ENCODE measurements at places on chromosomes 1 and 21.

DNA sequence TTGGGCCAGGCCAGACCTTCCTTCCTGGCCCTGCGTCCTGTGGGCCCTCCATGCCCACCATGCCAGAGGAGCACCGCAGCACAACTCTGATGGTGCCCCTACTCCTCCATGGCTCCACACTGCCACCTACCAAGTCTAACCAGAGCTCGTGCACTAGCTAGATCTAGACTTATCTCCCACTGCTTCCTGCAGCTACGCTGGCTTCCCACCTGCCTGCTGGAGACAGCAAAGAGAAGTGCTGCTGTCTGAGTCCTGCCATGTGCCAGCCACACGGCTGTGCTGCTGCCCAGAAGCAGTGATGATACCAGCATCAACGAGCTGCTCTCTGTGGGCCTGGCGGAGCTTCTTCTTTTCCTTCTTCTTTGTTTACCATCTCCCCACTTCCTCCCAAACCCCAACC is 4.5 kb downstream of the GUCA2B start:
- DNase-seq: no peak

- DNase-seq: no peak
Measured at GRCh38 chr1:78408810-78409209, 82.0 kb upstream of the PTGFR start.

DNA sequence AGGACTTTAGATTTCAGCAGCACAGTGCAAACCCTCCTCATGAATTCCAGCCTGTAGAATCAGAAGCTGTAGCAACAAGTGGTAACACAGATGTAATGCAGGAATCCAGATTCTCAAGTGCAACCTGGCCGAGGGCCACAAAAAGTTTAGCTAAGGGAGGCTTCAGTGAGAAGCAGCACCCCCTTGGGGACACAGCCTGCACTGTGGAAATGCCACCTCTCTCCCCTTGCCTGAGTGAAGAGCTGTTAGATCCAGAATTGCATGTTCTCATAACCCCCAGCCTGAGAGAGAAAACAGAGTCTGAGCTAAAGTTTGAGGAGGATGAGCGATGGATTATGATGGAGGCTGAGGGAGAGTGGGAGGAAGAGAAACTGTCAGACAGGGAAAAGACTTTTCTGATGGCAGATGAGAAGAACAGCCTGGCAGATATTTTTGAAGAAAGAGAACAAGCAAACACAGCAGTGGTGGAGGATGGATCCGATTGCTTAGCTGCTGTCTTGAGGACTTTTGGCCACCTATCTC is 80.5 kb upstream of the BMP8A start:
- peak; percentile 77 for DNase-seq

DNA sequence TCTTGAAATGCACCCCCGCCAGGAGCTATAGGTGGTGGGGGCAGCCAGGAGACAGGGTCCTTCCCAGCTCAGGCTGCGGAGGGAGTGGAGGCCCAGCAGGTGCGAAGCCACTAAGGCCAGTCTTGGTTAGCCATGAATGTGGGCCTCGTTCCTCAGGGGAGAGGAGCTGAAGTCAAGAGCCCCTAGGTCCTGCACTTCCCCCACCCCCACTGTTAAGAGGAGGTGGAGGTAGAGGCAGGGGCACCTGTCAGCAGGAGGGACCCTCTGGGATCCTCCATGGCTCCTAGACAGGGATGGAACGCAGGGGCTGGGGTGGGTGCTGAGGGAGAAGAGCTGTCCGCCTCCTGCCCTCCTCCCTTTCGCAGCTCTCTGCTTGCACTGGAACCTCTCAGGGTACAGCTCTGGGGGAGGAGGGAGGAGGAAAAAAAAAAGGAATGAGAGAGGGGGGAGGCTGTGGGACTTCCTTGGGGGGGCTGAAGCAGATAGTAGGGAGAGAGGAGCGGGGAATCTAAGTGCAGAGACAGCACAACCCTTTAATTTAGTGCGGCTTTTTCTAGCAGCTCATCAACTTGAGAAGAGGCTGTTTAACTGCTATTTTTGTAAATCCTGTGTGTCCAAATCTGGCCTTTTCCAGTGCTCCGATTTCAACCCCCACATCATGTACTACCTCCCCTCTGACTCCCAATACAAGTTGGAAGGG is 37.0 kb downstream of the MATN1 start:
- no peak for DNase-seq

- no peak for DNase-seq
Measured at GRCh38 chr1:54070171-54070837, 16.9 kb downstream of the TCEANC2 start.

Measured in ELF-1 (cell line).